Hematopoietic multipotent progenitor cell treated with erythropoietin and hydrocortisone succinate and interleukin-3 and kit ligand, for 6 days (in vitro differentiated cells): ENCODE measurements at places on chromosomes 3 and 15.

DNA sequence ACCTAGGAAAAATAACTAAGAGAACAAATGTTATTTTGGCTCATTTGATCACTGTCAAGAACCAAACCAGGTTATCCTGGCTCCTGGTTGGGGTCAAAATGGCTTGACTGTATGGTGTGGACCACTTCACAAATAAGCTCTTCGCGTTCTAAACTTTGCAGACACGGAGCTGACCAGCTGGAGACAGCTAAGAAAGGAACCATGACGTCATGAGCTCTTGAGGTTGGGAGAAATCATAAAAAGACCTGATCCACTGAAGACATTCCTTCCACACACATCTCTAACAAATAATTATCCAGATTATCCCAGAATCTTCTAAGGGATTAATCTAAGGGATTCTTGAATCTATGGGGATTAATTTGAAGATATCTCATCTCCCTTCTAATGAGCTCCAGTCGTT is 321.5 kb upstream of the IGF1R start:
- no peak for DNase-seq

GRCh38 chr3:129118745-129119144 is 2.9 kb downstream of the RAB43 start:
- DNase-seq, result no peak

GRCh38 chr3:14124223-14124614 is 451 bp downstream of the CHCHD4 start:
- DNase-seq, result peak; percentile 90

GRCh38 chr3:143343944-143344343 is 224.4 kb downstream of the CHST2 start:
- DNase-seq, result no peak

- no peak for DNase-seq
Measured at GRCh38 chr3:112638327-112639020, 2.5 kb downstream of the CCDC80 start.

DNA sequence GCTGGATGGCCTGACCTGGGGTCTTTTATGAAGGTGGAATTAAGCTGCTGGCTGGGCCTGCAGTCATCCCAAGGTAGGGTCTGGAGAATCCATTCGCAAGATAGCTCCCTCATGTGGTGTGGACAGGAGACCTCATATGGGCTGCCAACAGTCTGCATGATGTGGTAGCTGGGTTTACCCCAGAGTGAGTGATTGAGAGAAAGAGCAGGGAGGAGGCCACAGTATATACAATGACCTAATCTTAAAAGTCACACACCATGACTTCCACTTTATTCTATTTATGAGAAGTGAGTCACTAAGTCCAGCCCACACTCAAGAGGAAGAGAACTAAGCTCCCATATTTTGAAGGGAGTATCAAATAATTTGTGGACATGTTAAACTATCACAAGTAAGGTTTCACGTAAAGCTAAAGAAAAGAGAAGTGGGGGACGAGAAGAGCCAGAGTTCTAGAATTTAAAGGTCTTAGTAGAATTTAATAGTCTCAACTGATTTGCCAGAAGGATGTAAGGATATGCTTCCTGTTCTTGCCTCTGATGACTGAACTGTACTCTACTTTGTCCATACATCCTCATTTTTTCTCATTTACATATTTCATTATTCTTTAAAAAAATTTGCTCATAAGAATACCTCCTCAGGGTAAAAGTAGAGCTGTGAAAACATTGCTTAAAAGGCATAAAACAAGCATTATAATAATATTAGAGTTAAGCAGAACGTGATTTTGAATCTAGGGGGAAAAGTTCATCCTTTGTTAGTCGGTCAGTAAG is 184.4 kb downstream of the PEX5L start:
- peak; percentile 5 for DNase-seq

DNA sequence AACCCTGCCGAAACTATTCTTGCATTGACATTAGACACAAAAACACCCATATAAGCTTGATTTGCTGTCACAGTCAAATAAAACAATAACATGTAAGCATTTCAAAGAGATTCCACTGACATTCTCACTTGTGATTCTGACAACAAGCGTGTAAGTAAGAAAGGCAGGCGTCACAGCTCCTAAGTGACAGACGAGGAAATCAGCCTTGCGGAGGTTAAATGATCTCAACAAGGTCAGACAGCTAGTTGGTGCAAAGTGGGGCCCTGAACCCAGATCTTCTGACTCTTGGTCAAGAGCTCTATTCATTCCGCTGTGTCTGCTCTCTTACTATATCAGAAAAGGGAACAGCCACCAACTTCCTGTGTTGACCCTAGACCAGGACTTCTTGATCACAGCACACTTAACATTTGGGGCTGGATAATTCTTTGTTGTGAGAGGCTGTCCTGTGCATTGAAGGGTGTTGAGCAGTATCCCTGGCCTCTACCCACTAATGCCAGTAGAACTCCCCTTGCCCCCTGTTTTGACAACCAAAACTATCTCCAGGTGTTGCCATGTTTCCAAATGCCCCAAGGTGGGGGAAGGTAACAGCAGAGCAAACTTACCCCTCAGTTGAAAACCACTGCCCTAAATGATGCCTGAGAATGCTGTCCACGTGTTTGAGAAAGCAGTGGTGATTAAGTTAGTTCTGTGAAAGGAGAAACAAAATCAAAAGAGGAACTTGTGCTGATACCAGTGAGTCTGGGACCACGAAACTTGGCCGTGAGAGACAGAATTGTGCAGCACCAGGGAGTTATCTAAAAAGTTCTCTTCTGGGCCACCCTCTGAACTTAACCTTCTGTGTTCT is 86.1 kb downstream of the LIPC start:
- peak; percentile 63 for DNase-seq

- no peak for DNase-seq
Measured at GRCh38 chr3:102529452-102529851, 94.6 kb downstream of the ZPLD1 start.

GRCh38 chr3:136772709-136773108 is 20.5 kb upstream of the STAG1 start:
- DNase-seq, result no peak

- DNase-seq, result no peak
Measured at GRCh38 chr3:64708456-64708855, 20.7 kb upstream of the ADAMTS9 start.

GRCh38 chr3:177441276-177441812 is 244.1 kb upstream of the TBL1XR1 start:
- DNase-seq, result no peak

GRCh38 chr3:51715977-51716294 is 9.1 kb downstream of the GRM2 start:
- DNase-seq, result no peak

- no peak for DNase-seq
Measured at GRCh38 chr3:93924491-93924890, 49.2 kb downstream of the PROS1 start.

- no peak for DNase-seq
Measured at GRCh38 chr3:118473343-118473742, 561.3 kb downstream of the IGSF11 start.
